ENCODE measurements at places on chromosomes 11 and 22.
A peak's percentile ranks its signal among the peaks of the same experiment; 100 is the strongest.

DNA sequence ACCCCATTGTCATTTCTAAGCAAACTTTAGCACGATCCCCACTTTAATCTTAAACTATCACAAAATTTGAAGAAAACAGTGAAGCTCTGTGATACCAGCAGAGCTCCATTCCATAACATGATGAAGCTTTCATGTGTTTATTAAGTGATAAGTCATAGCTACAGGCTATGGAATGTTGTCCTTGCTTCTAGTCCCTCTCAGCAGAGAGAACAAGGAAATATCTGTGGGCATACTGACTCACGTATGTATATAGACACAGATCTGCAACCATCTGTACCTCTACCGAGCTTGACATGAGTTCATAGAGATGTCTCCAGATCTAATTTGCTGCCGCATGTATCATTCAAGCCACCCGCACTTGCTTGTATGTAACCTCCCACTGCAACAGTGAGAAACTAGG, 588.9 kb downstream of the ETS1 start:
- DNase-seq: peak; percentile 40

DNA sequence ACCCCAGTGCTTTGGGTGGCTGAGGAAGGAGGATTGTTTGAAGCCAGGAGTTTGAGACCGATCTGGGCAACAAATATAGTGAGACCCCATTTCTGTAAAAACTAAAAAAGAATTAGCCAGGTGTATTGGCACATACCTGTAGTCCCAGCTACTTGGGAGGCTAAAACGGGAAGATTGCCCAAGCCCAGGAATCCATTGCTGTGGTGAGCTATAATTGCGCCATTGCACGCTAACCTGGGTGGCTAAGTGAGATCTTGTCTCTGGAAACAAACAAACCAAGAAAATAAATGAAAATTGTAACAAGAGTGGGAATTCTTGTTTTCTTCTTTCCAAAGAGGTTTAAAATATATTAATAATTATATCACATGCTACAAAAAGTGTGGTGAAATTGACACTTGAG, 52.9 kb downstream of the DEPDC5 start:
- DNase-seq: no peak

DNA sequence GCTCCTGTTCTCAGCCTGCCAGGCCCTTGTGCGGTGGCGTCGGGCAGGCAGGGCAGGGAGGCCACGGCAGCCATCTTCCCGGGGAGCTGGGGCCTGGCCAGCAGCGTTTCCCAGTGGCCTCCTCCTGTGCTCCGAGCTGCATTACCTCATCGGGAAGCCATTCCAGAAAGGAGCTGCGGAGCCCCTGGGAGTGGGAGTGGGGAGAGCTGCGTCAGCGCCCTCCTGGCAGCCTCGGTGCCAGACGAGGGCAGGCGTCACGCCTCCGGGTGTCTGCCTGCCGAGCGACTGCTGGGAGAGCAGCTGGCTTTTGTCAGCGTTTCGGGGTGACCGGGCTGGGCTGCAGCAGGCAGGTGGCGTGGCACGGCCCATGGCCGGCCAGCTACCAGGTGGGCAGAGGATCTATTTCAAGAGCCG, 30.9 kb upstream of the WNT7B start:
- peak; percentile 90 for DNase-seq

- DNase-seq: no peak
These were observed 8.5 kb upstream of the CYTH4 start for GRCh38 chr22:37273846-37274225.

DNA sequence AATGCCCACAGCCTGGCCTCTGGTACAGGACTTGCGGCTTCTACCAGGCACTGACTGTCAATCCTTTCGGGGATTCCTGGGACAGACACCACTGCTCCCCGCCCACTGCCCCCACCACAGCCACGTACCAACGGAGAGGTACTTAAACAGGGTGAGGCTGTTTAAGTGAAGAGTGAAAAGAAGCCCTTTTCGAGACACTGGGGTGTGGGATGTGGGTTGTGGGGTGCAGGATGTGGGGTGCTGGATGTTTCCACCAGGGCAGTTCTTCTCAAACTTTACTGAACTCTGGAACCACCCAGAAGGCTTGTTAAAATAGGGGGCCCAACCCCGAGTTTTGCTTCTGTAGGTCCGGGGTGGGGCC, 34.2 kb upstream of the PRR5 start:
- no peak for DNase-seq

DNA sequence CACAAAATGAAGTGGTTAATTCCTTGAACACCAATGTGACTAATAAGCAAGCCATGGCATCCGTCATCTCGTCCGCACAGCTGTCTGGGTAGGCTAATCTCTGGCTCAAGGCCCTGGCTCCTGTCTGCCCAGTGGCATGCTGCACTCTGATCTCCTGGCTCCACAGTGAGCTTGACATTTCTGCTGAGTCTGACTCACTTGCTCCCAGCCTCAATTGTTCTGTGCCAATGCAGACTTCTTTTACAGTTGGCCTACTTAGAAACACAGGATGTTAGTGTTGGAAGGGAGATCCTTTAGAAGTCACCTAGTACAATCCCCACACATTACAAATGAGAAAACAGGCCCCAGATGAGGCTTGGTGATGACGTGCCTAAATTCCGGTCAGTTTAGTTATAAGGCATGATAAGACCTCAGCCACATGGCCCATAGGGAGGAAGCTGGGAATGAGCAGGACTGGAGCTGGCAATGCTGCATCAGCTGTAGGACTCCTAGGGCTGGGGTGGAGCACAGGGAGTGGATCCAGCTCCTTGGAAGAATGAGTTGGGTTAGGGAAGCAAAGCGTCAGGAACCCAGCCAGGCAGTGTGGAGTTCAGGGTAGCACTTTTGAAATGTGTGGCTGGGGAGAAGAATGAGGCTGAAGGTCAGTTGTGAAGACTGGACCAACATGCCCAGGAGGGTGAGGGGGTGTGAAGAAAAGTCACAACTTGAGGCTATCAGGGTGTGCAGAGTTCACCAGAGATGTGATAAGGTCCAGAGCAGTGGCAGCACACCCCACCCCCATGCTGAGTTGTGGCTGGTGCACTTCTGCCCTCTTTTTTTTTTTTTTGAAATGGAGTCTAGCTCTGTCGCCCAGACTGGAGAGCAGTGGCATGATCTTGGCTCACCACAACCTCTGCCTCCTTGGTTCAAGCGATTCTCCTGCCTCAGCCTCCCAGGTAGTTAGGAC, 70.2 kb upstream of the EED start:
- DNase-seq: peak; percentile 97

GRCh38 chr11:102518296-102519094, 12.1 kb downstream of the MMP7 start:
- DNase-seq: no peak

GRCh38 chr22:50102946-50103345, 13.1 kb downstream of the MOV10L1 start:
- DNase-seq: no peak

DNA sequence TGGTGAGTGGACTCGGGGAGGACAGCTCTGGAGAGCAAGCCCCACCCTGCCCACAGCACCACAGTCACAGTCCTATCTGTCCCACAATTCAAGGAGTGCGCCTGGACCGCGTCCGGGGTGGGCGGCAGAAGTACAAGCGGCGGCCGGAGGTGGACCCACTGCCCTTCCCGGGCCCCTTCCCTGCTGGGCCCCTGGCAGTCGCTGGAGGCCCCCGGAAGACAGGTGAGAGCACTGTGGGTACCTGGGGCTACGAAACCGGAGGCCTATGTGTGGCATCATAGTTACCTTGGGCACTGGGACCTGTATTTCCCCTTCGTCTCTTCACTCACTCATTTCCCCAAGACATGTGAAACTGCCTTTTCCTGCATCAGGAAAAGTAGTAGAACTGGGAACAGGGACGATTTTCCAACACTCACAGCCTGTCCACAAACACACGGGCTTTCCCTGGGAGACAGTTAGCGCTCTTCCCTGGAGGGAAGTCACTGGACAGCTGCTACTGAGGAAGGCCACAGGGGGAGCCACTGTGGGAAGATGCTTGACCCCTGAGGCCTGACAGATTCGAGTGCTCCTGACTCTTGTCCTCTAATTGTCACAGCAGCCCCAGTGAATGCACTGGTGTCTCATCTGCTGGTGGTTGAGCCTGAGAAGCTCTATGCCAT, 3.1 kb downstream of the TRMT112 start:
- DNase-seq: no peak

DNA sequence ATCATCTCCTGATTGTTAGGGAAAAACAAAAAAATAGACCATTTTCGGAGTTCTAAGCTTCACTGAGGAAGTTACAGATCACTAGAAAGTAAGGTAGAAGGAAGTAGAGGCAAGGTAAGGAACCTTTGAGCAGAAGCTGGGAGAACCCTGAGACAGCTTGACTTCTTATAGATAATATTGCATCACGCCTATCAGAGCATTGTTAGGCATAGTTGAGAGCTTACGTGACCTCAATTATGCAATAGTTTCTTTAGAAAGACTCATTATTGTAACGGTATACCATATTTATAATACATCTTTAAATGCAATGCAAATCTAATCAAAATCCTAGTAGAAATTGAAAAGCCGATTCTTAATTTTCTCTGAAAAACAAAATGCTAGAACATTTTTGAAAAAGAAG, 4.9 kb downstream of the TBRG1 start:
- DNase-seq: no peak

- no peak for DNase-seq
These were observed 19.4 kb upstream of the SHANK3 start for GRCh38 chr22:50653256-50653655.

DNA sequence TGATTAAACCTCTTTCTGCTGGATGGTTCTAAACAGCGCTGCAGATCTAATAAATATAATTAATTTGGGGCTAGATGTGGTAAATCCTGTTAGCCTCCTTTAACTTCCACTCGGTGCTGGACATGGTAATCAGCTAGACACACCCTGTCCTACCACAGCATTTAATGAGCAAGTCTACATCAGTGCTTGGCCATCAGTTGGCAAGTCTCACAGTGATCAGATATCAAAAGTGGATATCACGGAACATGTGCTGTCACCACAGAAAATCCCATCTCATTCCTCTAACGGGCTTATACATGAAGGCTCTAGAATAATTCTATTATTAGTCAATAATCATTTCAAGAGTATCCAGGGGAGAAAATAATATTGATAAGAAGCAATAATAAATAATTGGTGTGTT, 5.6 kb upstream of the USP28 start:
- DNase-seq: no peak

- no peak for DNase-seq
These were observed 168.7 kb downstream of the WT1 start for GRCh38 chr11:32266601-32267000.

DNA sequence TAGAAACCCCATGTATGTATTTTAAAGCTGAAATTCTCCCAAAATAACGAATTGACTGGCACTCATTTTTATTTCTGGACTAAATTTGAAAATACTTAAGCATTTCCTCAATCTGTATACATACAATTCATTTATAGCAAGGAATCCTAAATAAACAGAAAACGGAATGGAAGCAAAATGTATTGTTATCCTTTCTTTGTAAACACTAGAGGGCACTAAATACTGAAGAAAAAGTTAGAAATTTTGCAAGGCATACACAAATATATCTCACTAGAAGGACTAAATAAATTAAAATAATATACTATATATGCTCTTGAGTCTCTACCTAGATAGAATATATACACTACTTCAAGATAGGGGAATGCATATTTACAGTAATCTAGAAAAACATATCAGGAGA, 23.1 kb upstream of the ANO5 start:
- no peak for DNase-seq

GRCh38 chr22:44793506-44794172, 41.3 kb downstream of the ARHGAP8 start:
- no peak for DNase-seq

GRCh38 chr11:59706518-59707285, 6.9 kb downstream of the OR10V1 start:
- peak; percentile 83 for DNase-seq

DNA sequence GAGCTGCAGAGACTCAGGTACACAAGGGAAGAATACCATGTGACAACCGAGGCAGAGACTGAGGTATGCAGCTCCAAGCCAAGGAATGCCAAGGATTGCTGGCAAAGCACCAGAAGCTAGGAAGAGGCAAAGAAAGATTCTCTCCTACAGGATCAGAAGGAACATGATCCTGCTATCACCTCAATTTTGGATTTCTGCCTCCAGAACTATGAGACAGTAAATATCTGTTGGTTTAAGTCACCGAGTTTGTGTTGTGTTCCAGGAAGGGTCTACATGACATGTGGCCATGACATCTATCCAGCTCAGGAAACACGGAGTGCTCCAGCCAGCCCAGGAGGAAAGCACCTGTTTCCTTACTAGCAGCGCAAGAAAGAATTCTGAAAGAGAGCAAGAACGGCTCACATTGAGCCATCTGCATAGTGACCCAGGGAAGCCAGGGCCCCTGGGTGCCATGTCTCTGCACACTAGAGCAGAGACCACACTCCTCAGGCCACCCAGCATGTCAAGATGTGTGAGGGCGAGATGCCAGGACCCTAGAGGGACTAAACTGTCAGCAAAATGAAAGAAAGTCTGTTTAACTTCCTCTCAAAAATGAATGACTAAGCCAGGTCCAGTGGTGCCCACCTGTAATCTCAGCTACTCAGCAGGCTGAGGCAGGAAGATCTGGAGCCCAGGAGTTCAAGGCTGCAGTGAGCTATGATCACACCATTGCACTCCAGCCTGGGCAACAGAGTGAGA, 35.6 kb upstream of the GALNT18 start:
- DNase-seq: no peak

- DNase-seq: no peak
These were observed 85.5 kb downstream of the ENTHD1 start for GRCh38 chr22:39808081-39808480.

DNA sequence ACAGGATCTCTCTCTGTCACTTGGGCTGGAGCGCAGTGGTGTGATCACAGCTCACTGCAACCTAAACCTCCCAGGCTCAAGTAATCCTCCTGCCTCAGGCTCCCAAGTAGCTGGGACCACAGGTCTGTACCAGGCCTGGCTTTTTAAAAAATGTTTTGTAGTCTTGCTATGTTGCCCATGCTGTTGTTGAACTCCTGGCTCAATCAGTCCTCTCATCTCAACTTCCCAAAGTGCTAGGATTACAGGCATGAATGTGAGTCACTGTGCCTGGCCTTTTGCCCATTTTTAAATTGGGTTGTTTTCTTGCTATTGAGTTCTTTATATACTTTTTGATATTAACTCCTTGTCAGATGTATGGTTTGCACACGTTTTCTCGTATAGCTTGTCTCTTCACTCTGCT, 33.0 kb upstream of the PITPNB start:
- peak; percentile 70 for DNase-seq

DNA sequence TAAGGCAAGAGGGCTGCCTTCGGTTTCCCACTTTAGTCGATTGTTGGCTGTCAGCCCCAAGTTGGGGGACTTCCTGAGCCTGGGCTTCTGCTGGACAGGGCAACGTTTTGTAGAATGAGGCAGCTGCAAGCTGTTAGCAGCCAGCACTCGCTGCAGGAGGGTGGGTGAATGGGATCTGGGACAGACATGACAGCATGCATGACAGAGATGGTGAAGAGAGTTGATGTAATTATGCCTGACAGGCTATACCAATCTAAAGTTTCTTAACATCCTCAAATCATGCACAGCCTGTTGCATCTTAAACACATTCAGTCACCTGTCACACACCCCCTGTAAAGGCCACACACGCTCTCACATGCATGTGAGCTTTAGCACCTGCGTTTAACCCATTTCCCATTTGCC, 49.2 kb downstream of the CWC15 start:
- no peak for DNase-seq

GRCh38 chr11:2804701-2805387, 80.7 kb downstream of the CDKN1C start:
- DNase-seq: no peak

GRCh38 chr11:116871248-116871647, 33.8 kb upstream of the APOA1 start:
- DNase-seq: peak; percentile 90
